Breast epithelium (tissue), 4 donors: ENCODE measurements at places on chromosomes 5 and 9. TPM values are rescaled to one million over a fixed set of nuclear protein-coding genes. Genes with fewer than 3 reads are reported as not detected.

DNA sequence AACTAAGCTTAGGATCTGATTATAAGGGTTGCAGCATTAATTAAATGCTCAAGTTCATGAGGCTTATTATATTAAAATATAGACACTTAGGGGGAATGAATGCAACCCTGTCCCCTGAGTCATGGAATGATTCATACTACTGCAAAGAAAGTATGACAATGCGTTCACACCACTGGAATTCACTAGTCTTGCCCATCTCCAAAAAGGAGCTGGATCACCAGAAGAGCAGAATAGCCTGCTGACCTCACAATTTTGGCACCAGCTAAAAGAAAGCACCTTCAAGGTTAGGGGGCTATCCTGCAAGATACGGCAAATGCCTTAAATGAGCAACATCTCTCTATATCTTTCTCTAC lies 32.0 kb upstream of the TMED7 start:
- no peak overlapping the region for H3K4me3 ChIP-seq
- DNase-seq = no peak
- H3K4me1 ChIP-seq = no peaks in the 10 kb centered on the region
- no peaks in the 10 kb centered on the region for H3K27me3 ChIP-seq
- no peaks in the 10 kb centered on the region for H3K36me3 ChIP-seq

GRCh38 chr5:54820346-54821134 lies 164.9 kb downstream of the ESM1 start:
- no peak for DNase-seq
- no peaks in the 10 kb centered on the region for H3K36me3 ChIP-seq
- no peaks in the 10 kb centered on the region for H3K4me1 ChIP-seq
- H3K27ac ChIP-seq = no peak overlapping the region
- no peak overlapping the region for H3K4me3 ChIP-seq
- H3K27me3 ChIP-seq = no peaks in the 10 kb centered on the region

DNA sequence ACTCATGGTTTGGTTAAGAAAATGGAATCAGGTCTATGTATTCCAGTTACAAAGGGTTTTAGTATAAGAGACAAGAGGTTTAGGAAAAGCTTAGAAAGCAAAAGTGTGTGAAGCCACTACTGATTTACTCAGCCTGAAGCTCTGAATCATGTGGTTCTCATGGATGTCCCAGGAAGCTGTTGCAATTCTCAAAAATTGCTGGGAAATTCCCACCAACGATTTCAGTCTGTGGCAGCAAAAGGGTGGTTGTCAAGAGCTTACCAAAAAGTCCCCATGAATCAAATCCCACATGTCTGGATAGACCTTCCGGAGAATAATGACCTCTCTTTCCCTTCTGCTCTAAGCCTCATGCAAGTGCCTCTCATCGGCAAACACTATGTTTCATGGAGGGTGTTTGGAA lies 929.9 kb downstream of the TLE4 start:
- H3K36me3 ChIP-seq = no peaks in the 10 kb centered on the region
- no peak for DNase-seq
- no peaks in the 10 kb centered on the region for H3K27me3 ChIP-seq
- no peak overlapping the region for H3K4me3 ChIP-seq
- H3K4me1 ChIP-seq = no peaks in the 10 kb centered on the region
- H3K27ac ChIP-seq = no peak overlapping the region

DNA sequence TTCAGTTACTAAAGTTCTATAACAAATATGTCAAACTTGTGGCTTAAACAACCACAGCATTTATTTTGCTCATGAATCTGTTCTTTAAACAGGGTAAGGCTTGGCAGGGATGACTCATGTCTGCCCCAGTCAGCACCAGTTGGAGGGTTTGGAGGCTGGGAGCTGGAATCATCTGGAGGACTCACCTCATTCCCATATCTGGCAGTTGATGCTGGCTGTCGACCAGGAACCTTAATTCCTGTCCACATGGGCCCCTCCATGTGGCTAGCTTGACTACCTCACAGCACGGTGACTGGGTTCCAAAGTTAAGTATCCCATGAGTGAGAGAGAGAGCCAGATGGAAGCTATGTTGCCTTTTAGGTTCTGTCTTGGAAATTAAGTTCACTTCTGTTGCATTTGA lies 13.8 kb upstream of the CCL28 start:
- peak overlapping the region; percentile 49 for H3K27ac ChIP-seq
- no peak overlapping the region for H3K4me3 ChIP-seq
- H3K27me3 ChIP-seq = no peaks in the 10 kb centered on the region
- no peaks in the 10 kb centered on the region for H3K4me1 ChIP-seq

DNA sequence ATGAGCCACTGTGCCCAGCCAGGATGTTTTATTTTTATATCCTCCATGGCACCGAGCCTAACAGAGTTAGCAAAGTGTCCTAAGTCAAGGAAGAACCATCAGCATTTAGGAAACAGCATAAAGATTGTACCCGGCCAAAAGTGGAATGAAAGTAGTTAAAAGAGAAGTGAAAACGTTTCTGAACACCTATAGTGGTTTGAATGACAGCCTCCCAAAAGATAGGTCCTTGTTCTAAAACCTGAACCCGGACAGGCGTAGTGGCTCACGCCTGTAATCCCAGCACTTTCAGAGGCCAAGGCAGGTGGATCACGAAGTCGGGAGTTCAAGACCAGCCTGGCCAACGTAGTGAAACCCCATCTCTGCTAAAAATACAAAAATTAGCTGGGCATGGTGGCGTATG lies 37.4 kb downstream of the ZFAND5 start:
- no peak for DNase-seq
- H3K27ac ChIP-seq = no peak overlapping the region
- H3K4me1 ChIP-seq = no peaks in the 10 kb centered on the region
- no peaks in the 10 kb centered on the region for H3K36me3 ChIP-seq
- no peak overlapping the region for H3K4me3 ChIP-seq

GTF2H2C gene
- total RNA-seq = 22.4 TPM

- H3K36me3 ChIP-seq = no peaks in the 10 kb centered on the region
- no peaks in the 10 kb centered on the region for H3K4me1 ChIP-seq
- no peaks in the 10 kb centered on the region for H3K27me3 ChIP-seq
- no peak for DNase-seq
- no peak overlapping the region for H3K4me3 ChIP-seq
- no peak overlapping the region for H3K27ac ChIP-seq
Observed at GRCh38 chr5:154047324-154047723, 8.6 kb downstream of the MFAP3 start.

GRCh38 chr9:109010746-109011145 lies 2.6 kb downstream of the CTNNAL1 start:
- H3K27ac ChIP-seq = peak overlapping the region; percentile 93
- no peaks in the 10 kb centered on the region for H3K36me3 ChIP-seq
- DNase-seq = no peak
- no peak overlapping the region for H3K4me3 ChIP-seq

DNA sequence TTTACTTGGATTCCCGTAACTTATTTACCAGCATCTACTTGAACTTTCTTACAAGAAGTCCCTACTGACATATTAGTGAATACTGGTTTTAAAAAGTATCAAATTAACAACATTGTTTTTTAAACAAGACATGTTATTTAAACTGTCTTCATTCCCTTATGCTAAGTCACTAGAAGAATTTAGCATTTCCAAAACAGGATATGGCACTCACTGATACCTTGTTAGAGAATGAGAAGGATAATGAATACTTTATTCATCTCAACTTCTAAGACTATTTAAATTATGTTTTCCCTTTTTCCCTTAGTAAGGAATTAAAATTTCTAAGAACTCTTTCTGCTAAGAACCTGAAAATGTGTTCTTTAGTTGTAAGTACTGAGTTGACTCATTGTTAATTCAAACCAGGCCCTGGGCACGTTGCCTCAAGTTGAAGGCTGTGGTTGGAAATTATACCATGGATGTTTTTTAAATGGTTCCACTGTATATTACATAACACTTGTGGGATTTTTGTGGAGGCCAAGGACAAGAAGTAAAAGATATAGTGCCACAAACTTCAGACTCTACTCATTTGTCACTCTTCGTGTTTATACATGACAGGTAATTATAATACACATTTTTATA lies 219.0 kb upstream of the EDIL3 start:
- H3K4me1 ChIP-seq = no peaks in the 10 kb centered on the region
- no peak overlapping the region for H3K27ac ChIP-seq
- DNase-seq = no peak

IPO11 gene
- total RNA-seq = 31.5 TPM

DNA sequence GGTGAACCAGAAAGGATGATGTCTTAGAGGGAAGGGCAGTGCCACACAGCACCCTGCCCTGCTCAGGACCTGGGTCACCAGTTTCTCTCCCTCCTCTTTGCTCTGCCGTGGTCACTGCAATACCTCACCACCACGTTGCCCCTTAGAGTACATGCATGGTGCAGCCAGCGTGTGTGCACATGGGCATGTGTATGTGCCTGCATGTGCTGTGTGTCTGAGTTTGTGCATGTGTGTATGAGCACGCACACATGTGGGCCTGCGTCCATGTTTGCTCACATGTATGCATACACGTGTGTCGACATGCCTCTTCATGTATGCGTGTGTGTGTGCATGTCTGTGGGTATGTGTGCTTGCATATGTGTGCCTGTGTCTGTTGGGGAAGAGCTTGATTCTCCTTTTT lies 41.5 kb upstream of the SEMA4D start:
- no peaks in the 10 kb centered on the region for H3K27me3 ChIP-seq
- no peaks in the 10 kb centered on the region for H3K36me3 ChIP-seq
- no peak for DNase-seq

DNAI1 gene
- total RNA-seq = not detected

PDLIM4 gene
- total RNA-seq = 9.0 TPM

PHF24 gene
- 1.1 TPM for total RNA-seq

SUSD1 gene
- 13.1 TPM for total RNA-seq
